Upper lobe of right lung (tissue), 1 donor: ENCODE measurements at places on chromosomes 6 and 20.

GRCh38 chr6:109644131-109644530 is 46.9 kb downstream of the AK9 start:
- DNase-seq = no peak

- DNase-seq = no peak
Observed at GRCh38 chr6:38909015-38909730, 139.4 kb upstream of the GLP1R start.

DNA sequence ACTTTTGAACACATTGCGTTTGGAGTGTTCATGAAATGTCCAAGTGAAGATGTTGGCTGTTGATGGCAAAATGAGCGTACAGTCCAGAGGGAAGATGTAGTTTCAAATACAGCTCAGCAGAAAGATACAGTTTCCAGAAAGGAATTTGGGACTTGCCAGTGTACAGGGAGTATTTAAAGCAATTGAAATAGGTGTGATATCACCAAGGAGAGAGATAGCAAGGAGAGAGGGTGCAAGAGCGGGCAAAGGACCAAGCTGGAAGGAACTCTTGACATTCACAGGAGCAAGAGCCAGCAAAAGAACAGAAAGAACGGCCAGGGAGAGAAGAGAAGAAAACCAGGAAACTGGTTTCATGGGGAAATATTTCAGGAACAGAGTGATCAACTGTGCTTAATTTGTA is 47.8 kb downstream of the CARMIL1 start:
- DNase-seq = no peak

DNA sequence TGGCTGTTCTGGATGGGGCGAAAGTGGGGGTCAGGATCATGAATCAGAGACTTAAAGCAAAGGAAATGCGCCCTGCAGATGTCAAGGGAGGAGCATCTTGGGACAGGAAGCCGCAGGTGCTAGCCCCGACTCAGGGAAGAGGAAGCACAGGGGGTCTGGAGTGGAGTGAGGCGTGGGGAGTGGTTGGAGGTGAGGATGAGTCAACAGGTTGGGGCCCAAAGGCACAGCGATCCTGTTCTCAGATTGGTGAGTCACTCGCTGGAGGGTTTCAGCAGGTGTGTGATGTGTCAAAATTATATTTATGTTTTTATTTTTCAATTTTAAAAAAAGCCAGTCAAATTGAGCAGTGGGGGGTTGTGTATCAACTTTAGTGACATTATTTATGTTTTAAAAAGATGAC is 19.0 kb downstream of the PACSIN1 start:
- peak; percentile 28 for DNase-seq

DNA sequence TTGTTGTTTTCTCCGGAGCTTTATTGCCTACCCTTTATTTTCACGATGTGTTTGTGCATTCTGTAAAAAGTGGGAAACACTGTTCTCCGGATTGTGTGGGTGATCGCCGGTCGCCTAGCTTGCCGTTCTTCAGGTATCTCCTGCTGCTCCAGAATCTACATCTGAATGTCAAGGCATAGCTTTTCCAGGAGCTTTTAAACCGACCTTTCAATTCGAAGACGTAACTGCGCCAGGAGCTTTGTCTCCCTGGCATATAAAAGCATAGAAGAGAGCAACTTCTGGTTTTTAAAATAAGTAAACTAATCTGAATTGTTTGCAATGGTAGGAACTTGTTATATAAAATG is 96.0 kb downstream of the HFE start:
- no peak for DNase-seq
